ENCODE measurements at places on chromosomes 4 and X.

GRCh38 chrX:13377550-13377934 is 57.7 kb upstream of the ATXN3L start:
- DNase-seq: peak; percentile 95

DNA sequence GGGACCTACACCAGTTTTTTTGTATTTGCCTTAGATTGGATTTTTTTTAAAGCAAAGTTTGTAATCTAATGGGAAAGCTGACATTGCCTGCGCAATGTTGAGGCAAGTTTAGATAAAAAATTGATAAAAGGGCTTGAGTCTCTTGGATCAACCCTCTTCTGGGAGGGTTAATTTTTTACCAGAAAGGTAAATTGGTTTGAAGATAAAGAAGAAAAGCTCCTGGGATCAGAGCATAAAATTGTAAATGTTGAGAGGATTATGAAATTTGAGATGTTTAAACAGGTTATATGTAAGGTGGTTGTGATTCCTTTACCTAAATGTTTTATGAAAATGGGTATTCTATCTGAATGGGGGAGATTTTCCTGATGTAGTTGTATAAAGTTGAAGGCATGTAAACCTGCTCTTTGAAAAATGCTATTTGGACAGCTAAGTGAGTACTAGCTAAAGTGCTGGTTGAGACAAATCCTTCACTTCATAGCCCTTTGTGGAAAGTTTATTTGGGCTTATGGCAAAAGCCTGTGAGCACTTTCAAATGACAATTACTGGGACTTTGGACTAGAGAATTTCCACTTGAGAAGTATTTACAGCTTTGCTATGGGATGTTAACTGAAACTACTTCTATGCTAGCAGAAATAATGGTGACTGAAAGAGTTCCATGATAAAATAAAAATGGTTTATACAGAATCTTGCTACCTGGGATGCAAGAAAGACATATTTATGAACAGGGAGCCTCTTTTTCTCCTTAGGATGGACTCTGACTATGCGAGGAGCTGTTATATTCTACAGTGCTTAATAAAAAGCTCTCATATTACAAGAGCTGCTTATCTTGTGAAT is 56.2 kb downstream of the UGT2B10 start:
- DNase-seq: no peak

DNA sequence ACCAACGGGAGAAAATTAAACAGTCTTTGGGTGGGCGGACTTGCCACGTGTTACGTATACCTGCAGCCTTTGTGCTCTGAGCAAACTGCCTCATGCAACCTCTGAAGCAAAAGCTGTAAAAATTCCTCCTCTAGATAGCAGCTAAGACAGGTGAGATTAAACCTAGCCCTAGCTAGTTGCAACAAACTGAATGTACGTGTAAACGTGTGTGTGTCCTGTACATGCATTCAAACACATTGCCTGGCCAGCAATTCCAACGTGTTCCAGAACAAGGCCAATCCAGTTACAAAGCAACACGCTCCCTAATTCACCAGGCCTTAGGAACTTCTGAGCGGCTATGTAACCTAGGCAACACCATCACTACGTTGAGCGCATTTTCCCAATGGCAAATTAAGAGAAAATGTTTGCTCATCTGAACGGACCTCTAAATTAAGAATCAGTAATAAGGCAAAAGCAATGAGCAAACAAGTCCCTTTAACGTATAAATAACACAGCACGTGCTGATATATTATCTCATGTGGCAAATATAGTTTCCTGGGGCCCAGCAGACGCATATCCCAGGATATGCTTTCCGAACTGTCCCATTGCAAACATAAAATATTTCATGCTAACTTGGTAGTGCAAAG is 792 bp downstream of the PPID start:
- peak; percentile 31 for DNase-seq

- no peak for DNase-seq
Measured at GRCh38 chr4:107035819-107036583, at the start of gene DKK2. TSS of gene DKK2 (minus strand) at chr4:107036313. CDS start at chr4:107035591, 722 bp downstream.

DNA sequence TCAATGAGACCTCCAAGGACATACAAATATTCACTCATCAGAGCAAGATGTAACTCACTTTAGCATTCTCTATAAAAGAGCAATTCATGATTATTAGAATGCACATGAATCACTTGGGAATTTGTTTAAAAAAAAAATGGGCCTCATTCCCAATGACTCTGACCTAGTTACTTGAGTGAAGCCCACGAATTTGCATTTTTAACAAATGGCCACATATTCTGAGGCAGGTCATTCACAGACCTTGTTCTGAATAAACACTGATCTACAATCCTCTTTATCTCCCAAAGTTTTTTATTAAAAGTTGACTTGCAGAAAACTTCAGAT is 255.1 kb upstream of the VEGFC start:
- no peak for DNase-seq

DNA sequence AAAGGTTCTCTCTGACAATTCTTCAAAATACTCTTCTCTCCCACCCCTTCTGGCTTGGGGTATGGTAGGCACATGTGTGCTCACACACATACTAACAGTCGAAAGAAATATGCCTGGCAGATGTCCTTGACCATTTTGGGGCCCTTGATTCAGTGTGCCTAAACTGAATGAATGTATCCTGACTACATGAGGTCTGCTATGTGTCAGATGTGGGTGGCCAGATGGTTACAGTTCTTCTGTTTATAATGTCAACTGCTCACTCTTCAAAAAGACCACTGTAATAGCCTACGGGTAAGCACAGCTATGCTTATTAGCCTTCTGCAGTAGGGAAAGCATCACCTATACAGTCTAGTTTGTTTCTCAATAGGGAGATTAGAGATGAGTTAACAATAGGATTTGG is 63.7 kb upstream of the VEGFC start:
- DNase-seq: peak; percentile 59

DNA sequence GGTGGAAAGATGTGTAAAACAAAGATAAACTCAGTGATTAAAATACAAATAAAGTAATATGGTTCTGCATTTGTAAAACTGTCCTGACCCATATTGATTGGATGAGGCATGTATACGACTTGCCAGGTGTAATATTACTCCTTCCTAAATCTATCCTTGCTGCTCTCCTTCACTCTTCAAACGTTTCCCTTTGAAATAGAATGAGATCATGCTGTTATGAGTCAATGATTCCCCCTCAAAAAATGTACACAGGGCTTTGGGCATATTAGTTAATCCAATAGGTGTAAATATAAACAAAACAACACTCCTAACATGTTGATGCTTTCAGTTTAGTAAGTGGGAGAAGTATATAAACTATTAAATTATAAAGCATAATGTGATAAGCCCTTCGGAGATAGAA is 117.4 kb upstream of the GPM6A start:
- no peak for DNase-seq

- DNase-seq: no peak
Measured at GRCh38 chr4:9841072-9841471, 59.6 kb downstream of the DRD5 start.

- no peak for DNase-seq
Measured at GRCh38 chrX:133796282-133796681, 189.1 kb downstream of the GPC3 start.

Data from HFF-Myc (cell line).